ENCODE measurements at places on chromosomes 16 and 17.

DNA sequence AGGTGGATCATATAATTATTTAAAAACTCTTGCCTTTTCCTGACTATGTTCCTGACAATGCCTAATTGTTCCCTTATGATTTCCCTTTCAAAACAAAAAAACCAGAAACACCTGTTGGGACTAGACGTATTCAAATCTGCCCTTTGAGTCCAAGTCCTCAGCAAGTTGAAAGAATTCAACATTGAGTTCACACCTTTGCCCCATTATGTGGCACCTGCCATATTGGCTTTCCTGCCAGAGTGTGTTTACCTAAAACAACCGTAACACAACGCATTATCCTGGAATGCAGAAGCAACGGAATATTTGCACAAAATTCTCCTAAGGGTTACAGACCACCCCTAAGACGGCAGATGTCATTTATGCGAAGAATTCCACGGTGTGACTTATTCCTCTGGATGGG lies 105.9 kb downstream of the ZFHX3 start:
- no peak for DNase-seq

GRCh38 chr17:73576556-73577098 lies 67.6 kb downstream of the SDK2 start:
- no peak for DNase-seq

DNA sequence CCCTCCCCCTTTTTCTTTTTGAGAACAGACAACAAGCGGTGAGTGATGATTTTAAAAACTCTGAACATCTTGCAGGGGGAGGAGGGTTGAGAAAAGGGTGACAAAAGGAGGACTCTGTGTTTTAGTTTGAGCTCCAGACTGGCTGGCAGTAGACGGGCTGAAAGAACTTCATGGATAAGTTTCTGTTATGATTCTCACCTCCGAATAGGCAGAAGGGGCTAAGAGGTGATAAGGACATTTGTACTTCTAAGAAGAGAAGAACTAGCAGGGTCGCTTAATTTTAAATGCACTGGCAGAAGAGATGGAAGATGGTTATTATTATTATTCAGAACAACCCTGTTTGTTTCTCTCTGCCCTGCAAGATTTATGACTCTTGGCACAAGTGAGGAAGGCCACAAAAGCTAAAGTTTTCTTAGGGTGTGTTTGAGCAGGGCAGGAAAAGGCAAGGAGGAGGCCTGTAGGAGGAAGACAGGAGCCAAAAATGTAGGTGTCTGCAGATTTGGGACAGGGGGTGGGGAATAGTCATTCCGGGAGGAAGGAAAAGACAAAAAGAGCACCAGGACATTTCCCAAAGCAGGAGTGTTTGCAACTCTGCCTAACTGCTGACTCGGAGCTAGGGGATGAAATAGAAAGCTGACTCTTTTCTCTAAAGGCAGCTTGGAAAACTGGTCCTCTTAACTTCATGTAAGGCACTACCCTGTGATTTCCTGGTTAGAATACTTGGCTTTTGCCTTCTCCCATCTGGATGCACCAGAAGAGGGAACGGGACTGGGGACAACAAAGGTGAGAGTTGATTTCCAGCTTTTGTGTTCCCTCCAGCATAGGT lies 11.9 kb upstream of the HOXB2 start:
- no peak for DNase-seq

DNA sequence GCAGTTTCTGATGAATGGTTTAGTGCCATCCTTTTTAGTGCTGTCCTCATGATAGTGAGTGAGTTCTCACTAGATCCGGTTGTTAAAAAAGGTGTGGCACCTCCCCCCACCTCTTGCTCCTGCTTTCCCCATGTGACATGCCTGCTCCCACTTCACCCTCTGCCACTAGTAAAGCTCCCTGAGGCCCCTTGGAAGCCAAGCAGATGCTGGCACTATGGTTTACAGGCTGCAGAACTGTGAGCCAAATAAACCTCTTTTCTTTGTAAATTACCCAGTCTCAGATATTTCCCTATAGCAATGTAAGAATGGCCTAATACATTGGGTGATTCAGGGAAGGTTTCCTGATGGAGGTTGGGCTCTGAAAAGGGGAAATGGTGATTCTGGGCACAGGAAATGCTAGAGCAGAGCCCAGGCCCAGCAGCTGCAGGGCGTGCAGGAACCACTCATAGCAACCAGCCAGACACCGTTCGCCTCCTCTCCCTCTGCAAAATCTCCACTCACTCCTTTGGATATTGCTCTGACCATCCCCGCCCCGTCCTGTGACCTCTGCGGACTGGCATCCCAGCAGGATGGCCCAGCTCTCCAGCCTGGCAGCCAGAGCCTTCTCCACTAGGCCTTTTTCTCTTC lies 2.6 kb upstream of the ADORA2B start:
- no peak for DNase-seq

DNA sequence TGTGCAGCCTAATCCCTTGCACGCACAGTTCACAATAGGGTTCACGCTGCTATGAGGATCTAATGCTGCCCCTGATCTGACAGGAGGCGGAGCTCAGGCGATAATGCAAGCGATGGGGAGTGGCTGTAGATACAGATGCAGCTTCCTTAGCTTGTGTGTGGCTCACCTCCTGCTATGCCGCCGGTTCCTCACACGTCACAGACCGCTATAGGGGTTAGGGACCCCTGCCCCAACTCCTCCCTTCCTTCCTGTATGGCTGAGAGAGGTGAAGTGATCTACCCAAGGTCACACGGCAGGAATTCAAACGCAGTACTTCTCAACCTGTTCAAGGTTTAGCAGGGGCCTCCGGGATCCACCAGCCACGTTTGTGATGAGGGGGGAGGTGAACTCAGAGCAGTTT lies 13.4 kb upstream of the PLLP start:
- no peak for DNase-seq
